Left hindlimb (tissue), 1 donor: ENCODE measurements at places on chromosomes 7 and 10.
A peak's percentile ranks its signal among the peaks of the same experiment; 100 is the strongest.

DNA sequence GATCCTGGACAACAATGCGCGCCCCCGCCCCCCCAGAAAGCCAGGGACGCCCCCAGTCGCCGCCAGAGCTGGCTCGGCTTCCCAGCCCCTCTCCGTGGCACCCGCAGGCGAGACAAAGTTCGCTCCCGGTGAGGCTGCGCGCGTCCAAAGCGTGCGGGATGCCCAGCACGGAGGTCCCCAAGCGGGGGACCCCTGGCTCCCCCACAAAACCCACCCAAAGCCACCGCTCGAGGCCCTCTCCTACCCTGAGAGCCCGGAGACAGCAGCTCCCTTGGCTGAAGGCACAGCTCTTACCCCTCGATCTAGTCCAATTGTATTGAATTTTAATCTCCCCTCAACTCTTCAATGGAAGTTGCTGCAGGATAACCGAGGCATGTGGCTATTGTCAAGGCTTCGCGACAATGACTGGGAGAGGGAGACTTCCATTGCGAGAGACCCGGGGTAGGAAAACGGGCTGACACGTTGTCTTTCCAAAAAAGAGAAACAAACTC, 305.3 kb downstream of the PRPF18 start:
- no peak for DNase-seq

DNA sequence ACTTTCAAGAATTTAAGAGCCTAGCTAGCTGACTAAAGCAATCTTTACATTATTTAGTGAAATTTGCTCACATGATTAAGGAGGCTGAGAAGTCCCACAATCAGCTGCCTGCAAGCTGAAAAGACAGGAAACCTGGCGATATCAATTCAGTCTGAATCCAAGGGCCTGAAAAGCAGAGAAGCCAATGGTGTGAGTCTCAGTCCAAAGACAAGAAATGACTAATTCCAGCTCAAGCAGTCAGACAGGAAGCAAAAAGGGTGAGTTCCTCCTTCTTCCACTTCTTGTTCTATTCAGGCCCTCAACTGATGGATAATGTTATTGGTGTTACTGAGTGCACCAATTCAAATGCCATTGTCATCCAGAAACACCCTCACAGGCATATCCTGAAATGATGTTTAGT, 1231.6 kb upstream of the CELF2 start:
- DNase-seq, result no peak

DNA sequence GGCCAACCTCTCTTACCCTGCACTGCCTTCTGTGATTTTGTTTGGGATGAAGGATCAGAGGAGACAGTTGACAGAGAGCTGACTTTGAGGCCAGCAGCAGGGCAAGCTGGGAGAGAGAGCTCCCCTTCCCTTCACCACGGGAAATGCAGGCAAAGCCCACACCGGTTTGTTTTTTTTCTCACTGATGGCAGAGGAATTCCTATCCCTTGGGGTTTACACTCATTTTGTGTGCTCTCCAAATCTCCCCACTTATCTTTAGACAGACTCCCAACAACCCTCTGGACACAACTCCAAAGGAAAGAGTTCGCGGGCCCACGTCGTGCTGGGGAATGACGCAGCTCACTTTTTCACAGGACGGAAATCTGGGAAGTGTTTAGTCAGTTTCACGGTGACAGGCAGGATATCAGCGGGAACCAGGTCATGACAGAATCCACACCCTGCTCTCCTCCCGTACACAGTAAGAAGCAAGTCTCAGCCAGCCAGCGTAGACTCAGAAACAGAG, 68.3 kb upstream of the FAM171A1 start:
- DNase-seq, result peak; percentile 56

DNA sequence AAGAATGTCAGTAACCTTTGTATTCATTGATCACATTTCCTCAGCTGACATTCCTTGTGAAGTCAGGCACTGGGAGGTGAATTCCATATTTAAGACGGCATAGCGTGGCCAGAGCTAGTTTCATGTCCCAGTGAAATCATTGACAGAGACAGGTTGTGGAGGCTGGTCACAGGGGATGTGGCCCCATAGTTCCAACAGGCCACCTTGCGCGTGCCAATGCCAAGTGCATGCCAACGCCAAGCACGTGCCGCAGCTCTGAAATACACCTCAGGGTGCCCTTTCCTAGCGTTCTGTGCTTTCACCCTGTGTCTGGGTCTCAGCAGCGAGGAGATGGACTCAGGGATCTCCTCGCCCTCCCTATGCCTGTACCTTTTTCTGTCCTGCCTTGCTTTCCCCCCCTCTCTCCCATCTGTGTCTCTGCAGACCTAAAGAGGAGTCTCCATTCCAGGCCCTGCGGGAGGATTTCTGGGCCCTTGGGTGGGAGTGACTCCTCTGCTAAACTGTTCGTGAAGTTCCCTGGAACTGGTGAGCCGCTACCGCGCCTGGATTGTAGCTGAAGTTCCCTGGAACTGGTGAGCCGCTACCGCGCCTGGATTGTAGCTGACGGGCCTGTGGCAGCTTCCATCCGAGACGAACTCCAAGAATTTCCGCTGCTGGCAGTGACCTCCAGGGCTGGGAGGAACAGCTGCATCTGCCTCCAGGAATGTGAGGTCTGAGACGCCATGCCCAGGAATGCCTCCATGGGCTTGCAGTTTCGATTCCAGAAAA, 19.7 kb downstream of the AQP1 start:
- DNase-seq, result peak; percentile 61

DNA sequence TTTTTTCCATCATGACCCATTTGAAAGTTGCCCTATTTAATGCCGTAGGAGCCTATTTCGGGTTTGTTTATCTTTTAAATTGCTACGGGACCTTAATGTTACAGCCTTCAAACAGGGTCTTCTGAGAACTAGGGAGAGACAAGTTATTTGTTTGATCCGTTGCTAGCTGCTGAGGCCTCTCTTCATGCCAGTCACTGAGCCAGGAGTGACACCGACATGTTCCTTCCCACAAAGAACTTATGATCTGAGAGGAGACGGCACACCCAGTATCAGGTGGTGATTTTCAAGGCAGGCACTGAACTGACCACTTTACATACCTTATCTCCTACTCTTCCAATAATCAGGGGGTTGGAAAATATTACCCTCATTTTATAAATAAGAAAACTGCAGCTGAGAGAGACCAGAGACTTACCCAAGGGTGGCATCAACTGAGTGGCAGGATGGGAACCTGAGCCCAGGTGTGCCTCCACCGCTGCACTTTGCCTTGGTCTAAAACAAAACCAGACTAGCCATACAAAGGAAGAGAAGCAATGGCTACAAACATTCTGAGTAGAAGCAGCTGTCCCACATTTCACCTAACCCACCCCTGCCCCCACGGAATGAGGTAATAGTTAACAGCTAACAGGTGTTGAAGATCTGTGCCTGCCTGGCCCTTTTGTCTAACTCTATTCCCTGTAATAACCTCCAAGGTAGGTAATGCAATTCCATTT, 40.5 kb downstream of the PPP1R3C start:
- no peak for DNase-seq

DNA sequence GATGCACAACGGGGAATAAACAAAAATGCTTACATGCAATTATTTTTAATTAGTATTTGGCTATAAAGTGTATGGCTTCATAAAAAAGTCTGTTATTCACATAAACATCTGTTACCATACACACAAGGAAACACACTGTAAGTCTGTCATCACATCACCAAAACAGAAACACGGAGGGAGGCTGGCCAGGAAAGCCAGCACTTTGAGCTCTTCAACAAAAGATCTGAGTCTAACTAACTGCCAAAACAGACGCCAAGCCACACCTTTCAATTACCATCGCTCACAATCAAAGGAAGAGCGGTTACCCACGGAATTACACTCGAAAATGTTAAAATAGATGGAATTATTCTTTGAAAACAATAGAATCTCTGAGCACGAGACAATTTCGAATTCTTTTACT, 49.2 kb upstream of the MGMT start:
- DNase-seq, result peak; percentile 61
